Urinary bladder (tissue), 4 donors: ENCODE measurements at places on chromosomes 12 and 14.
A peak's percentile ranks its signal among the peaks of the same experiment; 100 is the strongest.

- DNase-seq = no peak
These were observed 20.0 kb upstream of the RNF34 start for GRCh38 chr12:121379945-121380344.

GRCh38 chr12:123056709-123057108, 76.2 kb downstream of the ARL6IP4 start:
- DNase-seq = no peak

- no peak for DNase-seq
These were observed 57.6 kb downstream of the FBXL14 start for GRCh38 chr12:1536817-1537216.

GRCh38 chr12:43011383-43011926, 421.9 kb upstream of the PRICKLE1 start:
- DNase-seq = no peak

DNA sequence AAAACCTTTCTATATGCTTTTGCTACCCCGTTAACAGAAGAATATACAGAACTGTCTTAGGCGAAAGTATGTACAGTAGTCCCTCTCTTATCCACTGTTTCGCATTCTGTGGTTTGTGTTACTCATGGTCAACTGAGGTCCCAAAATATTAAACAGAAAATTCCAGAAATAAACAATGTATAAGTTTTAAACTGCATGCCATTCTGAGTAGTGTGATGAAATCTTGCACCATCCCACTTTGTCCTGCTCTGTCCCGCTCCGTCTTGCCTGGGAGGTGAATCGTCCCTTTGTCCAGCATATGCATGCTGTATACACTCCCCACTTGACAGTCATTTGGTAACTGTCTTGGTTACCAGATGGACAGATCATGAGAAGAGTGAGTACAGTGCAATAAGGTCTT, 70.1 kb upstream of the STRN3 start:
- no peak for DNase-seq

DNA sequence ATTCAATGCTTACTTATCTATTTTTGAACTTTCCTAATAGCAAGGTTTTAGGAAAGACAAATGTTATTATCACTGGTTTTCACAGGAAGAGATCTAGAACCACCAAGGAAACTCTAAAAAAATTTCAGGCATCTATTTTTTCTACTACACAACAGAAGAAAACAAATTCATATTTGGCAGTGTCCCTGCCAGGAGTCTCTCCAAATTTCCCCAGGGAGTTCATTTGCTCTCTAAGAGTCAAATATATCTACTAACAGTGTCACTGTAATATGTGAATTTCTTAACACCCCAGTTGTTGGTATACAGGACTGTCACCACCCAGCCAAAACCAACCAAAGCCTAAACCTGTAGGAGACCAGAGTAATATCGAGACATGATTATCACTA, 83.4 kb downstream of the STXBP6 start:
- no peak for DNase-seq

DNA sequence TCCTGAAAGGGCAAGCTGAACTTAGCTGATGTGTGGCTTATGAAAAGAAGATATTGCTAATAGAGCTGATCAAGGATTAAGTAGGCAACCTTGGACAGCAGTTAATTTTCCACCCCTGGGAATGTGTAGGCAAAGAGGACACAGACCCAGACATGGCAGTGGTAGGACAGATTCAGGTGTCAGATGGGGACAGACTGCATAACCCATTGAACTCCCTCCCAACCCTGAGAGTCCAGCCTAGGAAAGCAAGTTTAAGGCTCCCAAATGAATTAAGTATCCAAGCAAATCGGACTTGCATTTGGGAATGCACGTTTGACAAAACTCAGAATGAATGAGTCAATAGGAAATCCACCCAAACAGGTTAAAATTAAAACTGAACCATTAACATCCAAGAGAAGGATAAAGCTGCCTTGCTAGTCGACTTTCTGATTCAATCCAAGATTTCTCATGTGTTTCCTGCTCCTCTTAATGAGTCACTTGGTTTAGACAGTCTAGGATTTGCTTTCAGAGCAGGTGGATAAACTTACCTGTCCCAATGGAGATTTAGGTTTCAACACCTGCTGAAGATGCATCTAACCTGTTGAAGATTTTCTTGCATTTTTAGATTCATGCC, 385.4 kb downstream of the CCDC91 start:
- DNase-seq = no peak

GRCh38 chr12:3110578-3110977, 33.4 kb downstream of the TSPAN9 start:
- DNase-seq = no peak

DNA sequence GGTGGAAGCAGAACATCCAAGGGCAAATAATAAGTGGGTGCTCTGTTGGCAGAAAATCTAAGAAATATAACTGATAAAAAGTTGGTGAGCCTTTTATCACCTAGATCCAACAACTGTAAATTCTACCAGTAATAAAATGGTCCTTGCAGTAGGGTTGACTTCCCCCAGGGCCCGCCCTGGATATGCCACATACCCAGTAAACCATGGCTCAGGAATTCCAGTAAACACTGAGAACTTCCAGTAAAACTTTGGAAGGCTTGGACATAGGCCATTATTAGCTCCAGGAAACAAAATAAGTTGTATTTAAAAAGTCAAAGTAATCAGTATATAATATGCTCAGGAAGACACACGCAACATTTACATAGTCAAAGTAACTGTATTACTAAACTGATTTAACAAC, 402.2 kb downstream of the BCAT1 start:
- DNase-seq = no peak

GRCh38 chr14:87052646-87053225, 940.2 kb downstream of the GALC start:
- DNase-seq = no peak

GRCh38 chr14:89359477-89360222, 57.4 kb downstream of the FOXN3 start:
- no peak for DNase-seq

GRCh38 chr12:54428050-54429013, 9.3 kb upstream of the ITGA5 start:
- DNase-seq = no peak

DNA sequence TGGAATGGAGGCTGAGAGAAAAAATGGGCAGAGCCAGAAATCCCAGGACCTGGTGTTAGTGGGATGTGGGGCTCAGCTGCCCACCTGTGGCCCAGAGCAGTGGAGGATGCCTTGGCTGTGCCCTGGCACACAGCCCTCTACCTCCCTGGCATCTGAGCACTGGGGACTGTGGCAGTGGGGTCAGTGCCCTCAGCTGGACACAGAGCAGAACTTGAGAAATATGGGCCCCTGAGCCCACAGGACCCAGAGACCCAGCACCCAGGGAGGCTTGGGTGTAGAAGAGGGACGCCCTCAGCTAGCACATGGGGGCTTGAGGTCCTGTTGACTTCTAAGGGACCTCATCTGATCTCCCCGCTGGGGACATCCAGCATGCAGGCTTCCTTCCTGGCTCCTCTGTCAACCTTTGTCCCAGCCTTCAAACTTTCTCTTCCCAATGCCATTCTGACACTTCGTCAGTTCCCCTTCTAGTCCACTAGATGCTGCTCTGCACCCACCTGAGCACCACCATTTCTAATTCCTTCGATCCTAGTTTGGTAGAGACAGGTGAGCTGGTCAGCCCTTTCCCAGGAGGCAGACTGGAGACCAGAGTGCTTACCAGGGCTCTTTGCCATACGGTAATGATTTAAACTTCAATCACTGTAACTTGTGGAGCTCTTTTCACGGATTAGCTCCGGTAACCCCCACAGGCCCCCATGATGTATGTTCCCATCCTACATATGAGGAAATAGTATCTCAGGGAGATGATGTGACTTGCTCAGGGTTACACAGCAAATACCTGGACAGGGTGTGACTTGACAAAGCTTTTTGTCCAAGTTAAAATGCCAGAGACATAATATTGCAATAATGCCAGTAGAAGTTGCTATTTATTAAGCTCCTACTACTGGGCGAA, 143.7 kb downstream of the ASCL4 start:
- no peak for DNase-seq

GRCh38 chr14:34665785-34666435, 36.0 kb upstream of the SNX6 start:
- peak; percentile 31 for DNase-seq

GRCh38 chr14:90177539-90178189, 78.7 kb upstream of the PSMC1 start:
- no peak for DNase-seq

- no peak for DNase-seq
These were observed 24.1 kb upstream of the PELI2 start for GRCh38 chr14:56094076-56094475.

GRCh38 chr12:4140581-4141301, 132.8 kb upstream of the CCND2 start:
- DNase-seq = no peak

DNA sequence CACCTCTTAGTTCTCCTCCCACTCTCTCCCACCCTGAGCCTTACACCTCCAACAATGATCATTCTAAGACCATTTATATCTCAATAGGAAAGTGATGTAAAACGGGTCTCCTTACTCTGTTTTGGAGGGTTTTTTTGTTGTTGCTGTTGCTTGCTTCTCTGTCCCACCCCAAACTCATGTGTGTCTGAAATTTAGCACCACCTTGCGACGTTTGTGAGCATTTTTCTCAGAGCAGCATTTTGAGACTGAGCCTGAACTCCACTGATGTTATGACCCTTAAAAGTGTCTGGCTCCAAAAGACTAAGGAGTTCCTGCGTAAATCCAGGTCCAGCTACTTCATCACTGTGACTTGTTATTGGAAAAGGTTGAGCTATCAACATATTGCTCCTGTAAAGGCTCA, 155.0 kb downstream of the DAD1 start:
- DNase-seq = no peak

- DNase-seq = no peak
These were observed 53.5 kb downstream of the CDC42BPB start for GRCh38 chr14:103003850-103004249.

DNA sequence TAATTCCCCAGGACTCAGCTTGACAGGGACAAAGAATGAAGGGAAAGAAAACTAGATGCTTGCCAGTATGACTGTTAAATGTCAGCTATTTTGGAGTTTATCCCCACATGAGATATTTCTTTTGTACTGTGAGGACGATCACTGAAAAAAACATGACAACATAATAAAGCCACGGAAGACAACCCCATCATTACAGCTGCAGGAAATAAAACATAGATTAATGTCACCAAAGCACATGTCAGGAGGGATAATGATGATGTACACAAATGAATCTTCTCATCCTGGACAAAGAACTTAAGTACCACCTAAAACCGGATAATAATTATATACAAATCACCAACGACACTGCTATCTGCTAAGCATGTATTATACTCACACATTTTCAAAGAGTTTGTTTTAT, 84.6 kb upstream of the GRIP1 start:
- DNase-seq = no peak

DNA sequence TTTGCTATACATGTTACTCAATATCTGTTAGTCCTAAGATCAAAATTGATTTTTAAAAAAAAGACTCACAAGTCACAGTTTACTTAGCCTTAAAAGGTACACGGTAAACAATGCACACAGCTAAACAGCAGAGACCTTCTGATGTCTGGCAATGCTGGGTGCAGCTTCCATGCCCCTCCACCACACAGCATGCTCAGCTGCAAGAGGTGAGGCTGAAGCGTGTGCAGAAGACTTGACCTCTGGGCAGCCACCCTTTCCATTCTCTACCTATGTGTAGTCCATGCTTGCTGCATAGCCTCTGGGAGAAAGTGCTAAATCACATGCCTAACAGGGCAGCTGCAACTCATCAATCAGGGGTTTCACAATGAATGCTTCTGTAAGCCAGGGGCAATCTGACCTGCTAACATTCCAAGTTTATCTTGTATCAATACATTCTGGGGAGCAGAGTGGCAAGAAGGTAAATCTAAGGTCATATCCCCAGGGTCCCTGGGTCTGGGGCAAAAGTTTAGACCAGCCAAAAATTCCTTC, 44.5 kb upstream of the AMN1 start:
- DNase-seq = no peak

DNA sequence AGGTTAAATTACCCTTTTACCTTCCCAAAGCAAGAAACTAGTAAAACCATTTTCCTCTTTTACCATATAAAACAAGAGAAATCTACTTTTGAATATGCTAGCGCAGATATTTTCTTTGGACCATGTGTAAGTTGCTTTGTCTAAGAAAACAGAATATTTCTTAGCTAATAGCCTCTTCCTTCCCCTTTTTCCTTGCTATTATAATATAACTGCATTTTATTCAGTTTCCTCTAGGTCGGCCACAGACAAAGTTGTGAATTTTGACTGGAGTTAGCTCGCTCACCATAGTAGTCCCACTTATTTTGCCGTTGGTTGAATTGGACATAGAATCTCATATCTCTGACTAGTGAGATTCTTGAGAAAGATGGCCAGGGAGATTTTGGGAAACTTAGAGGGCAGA, 115.6 kb downstream of the PLEKHA5 start:
- no peak for DNase-seq

- no peak for DNase-seq
These were observed 362 bp upstream of the ACYP1 start for GRCh38 chr14:75064205-75064567.

DNA sequence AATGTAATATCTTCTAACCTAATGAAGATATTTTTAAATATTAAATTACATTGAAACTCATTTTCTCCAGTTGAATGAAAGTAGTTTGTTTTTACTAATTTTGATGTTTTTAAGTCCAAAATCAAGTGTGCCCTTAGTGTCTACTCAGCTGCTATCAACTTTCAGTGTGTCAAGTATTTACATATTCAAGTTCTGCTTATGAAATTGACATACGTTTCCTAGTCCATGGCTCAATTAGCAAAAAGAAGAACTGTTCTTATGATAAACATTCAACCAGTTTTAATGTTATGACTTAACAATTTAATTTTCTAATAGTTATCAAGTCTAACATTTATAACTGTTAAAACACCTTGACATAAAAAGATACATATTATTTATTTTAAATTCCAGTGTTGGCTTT, 137.1 kb downstream of the DUSP6 start:
- DNase-seq = no peak

GRCh38 chr14:22786685-22787084, 20.2 kb downstream of the OXA1L start:
- no peak for DNase-seq
